GM12878 (cell line): ENCODE measurements at places on chromosomes 7 and 10.

GRCh38 chr10:29535012-29535777 lies 99.6 kb downstream of the SVIL start:
- no peak for DNase-seq

DNA sequence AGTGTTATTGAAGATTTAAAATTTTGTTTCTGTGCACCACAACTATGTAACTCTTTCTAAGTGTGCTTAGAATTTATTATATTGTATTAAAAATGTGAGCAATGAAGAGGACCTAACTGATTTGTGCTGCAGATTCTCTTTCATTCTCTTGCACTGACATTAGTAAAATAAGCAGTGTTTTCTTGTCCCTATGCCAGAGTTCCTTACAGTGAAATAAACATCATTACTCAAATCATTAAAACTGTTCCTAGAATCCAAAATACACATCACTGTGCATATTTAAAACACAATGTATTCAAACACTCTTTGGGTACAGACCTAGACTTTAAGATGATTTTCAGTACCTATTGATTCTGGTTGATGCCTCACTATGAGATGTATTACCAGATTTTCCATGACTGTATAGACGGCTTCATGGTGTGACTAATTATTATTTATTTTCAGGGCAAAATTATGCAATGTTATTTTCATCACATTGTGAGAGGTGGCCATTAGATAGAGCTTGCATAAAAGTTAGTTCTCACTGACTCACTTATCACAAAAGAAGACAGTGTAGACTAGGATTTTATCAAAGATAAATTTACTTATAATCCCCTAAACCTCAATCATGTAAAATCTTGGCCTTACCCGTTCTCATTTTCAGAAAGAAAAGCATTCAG lies 93.4 kb downstream of the PTPRZ1 start:
- DNase-seq: no peak

GRCh38 chr10:109467551-109467950 lies 455.8 kb downstream of the XPNPEP1 start:
- DNase-seq: no peak

DNA sequence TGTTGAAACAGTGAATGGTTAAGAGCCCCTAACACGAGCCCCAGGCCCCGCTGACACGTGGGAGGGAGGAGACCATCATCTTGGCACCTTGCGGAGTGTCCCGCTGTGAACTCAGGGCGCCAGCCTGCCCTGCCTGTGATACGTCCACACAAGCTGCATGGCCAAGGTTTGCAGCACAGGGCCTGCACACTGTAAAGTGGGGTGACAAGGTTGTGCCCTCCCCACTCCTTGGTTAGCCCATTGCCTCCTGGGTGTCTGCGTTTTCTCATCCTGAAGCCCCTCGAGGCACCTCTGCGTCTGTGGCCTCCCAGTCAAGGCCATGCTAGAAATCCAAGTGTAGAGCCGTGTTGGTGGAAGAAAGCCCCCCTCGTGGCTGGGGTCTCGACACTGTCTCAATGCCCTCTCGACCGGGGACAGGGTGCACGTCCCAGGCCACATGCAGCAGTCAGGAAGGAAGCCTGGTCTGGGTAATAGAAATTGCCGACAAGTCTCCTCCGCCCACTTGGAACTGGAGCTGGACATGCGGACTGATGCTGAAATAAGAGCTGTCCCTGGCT lies 192.1 kb downstream of the DNAJB6 start:
- no peak for DNase-seq
